Gastroesophageal sphincter (tissue), 4 donors: ENCODE measurements at places on chromosomes 16 and 17.
A peak's percentile ranks its signal among the peaks of the same experiment; 100 is the strongest.

DNA sequence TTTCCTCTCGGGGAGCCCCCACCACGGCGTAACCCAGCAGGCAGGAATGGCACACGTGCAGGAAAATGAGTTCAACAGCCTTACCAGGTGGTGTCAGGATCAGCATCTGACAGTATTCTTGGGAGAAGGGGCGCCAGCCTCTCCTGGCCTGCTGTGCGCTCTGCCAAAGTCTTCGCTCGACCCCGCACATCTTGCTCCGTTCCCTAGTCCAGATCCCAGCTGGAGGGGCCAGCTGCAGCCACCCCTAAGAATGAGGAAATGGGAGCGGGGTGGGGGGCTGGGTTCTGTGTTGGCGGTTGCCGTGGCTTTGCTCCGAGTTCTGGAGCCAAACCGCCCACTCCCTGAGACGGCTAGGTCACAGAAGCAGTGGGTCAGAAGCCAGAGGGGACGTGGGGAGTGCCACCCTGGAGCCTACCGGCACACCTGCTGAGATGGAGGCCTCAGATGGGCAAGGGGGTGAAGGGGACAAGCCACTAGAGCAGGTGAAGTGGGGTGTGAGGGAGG, at the start of gene CHCT1:
Gene CHCT1 (plus strand): TSS at position 328 of the 504 bp plus-strand sequence. CDS start 104 bp downstream, at position 432.
- no peak for ATAC-seq

- peak; percentile 48 for ATAC-seq
Measured at GRCh38 chr17:3985846-3986245, 21.6 kb upstream of the ATP2A3 start.

DNA sequence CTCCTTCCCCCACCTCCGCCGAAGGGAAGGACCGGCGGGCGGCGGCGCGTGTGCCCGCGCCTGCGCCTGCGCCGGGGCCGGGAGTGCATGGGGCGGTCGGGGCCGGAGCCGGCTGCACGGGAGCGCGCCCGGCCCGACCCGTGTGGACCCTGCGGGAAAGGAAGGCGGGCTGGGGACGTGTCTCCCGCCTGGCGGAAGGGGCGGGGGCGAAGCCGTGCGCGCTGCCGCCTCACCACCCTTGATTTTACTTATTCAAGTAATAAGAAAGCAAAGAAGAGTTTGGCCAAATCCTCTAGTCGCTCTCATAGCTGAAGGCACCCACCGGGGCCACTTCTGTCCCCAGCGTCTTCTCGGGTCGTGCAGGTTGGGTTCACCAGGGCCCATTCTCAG, 596 bp upstream of the PFN1 start:
- peak; percentile 87 for ATAC-seq

GRCh38 chr17:57406131-57406980, 150.0 kb downstream of the MSI2 start:
- no peak for ATAC-seq

DNA sequence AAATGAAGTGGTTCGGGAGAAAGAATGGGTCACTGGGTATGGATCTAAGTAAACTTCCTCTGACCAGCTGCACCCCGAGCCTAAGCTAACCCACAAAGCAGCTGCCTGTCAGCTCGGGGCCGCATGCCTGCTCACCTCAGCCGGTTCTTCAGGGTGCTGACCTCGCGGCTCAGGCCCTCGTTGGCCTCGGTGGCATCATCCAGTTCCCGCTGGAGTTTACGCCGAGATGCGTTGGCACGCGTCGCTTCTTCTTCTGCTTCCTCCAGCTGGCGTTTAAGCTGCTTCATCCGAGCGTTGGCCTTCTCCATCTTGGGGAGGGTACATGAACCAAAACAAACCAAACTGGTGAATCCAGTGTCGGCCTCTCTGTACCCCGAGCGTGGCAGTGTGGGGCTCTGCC, 41.1 kb downstream of the NDEL1 start:
- ATAC-seq = no peak

- ATAC-seq = no peak
Measured at GRCh38 chr16:49596648-49597291, 223.2 kb downstream of the C16orf78 start.

GRCh38 chr17:42286411-42287221, 1.7 kb upstream of the STAT5A start:
- ATAC-seq = no peak

DNA sequence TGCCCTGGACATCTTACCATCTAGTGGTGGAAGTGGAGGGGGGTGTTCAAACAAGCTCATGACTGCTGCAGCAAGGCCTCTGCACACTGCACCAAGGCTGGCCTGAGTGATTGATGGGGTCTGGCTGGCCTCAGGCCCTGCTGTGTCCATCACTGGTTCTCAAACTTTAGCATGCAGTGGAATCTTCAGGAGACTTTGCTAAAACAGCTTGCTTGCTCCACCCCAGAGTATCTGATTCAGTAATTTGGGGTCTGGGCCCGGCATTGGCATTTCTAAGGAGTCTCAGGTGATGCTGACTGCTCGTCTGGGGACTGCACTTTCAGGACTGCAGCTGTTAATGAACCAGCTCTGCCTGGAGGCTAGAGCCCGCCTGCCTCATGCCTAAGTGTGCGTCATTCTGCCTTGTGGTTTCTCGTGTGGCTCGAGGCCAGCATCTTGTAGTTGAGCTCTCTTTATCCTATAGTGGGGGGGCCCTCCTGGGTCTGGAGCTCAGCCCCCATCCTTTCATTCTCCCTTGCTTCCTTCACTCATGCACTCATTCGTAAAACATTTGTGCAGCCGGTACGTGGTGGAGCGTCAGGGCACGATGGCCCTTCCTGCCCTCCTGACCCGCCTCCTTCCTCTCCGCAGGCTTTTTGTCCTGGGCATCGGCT, 4.1 kb downstream of the MGAT5B start:
- ATAC-seq = no peak

DNA sequence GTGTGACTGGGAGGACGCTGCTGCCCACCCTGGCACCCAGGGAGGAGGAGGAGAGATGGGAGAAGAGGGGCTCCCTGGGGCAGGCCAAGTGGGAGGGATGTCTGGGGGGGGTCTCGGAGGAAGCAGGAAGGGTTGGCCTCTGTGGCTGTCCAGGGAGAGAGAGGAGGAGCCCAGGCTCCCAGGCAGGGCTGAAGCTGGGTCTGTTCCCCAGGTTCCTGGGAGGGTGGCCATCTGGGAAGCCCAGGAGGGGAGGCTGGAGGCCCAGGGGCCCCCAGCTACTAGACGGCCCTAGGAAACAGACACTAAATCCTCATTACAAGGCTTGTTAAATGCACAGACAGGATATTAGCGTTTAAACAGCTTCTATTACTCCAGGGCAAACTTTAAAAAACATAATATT, 139.8 kb downstream of the ENGASE start:
- ATAC-seq = no peak

- ATAC-seq = no peak
Measured at GRCh38 chr16:87410530-87410929, 18.4 kb downstream of the MAP1LC3B start.

DNA sequence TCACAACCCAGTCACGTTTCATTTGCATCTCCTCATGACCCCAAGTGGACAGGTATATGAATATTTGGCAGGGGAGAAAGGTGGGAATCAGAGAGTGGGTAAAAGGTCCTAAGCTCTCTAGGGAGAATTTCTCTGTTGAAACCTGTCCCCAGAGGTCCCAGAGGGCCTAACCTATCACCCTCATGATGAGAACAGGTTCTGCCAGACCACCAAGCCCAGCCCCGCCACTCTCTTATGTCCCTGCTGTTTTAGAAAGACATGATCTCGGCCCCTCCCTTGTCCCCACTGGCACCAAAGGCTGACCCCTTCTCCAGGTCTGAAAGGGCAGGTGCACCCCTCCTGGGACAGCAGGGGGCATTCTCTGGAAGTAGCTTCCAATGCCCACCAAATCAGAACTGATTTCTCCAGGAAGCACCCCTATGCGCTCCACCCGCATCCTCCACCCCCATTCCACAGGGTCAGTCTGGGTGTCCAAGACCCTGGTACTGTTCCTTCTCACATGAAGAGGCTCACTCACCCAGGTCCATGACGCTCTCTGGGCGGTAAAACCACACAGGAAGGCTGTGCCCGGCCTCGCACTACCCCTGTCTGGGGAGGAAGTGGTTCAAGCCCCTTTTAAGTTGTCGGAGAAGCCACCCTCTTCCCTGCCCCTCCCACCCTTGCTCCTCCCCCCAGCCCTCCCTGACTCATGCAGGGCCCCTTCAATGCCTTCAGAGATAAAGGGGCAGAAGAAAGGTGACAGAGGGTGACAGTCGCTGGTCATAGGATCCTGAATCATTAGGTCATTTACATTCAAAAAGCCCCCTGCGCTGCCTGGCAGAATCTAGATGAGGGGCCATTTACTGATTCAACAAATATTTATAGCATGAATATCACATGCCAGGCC, at the start of gene CCR7:
Gene CCR7 (minus strand): TSS at position 590 of the 886 bp plus-strand sequence. CDS start 63 bp downstream, at position 527.
- no peak for ATAC-seq

- ATAC-seq = no peak
Measured at GRCh38 chr16:1481906-1482835, 6.6 kb downstream of the PTX4 start.

DNA sequence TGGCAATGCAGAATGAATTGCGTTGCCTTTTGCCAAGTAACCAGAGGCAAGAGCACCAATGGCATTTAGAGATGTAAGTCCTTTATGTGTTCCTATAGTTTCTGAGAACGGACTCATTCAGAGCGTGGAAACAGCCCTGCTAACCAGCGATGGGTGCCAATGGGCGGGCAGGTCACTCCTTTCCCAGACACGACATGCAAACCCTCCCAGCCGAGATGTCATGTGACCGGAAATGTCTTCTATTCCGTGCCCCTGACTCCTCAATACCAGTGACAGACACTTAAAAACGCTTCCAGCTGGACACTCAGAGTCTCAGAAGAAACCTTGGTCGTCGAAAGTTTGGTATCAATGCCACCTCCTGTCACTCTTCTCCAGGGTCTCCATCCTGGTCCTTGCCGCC, 3.2 kb downstream of the FBF1 start:
- ATAC-seq = no peak

- ATAC-seq = no peak
Measured at GRCh38 chr16:51888016-51888415, 658.9 kb downstream of the TOX3 start.

- no peak for ATAC-seq
Measured at GRCh38 chr16:1775846-1776671, 3.1 kb upstream of the MRPS34 start.

- no peak for ATAC-seq
Measured at GRCh38 chr17:50207315-50207714, 5.9 kb upstream of the COL1A1 start.

DNA sequence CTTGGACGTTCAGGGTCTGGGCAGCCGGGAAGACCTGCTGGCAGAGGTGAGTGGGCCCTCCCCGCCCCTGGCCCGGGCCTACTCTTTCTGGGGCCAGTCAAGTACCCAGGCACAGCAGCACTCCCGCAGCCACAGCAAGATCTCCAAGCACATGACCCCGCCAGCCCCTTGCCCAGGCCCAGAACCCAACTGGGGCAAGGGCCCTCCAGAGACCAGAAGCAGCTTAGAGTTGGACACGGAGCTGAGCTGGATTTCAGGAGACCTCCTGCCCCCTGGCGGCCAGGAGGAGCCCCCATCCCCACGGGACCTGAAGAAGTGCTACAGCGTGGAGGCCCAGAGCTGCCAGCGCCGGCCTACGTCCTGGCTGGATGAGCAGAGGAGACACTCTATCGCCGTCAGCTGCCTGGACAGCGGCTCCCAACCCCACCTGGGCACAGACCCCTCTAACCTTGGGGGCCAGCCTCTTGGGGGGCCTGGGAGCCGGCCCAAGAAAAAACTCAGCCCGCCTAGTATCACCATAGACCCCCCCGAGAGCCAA, 8.6 kb upstream of the ABCC3 start:
- peak; percentile 77 for ATAC-seq

- ATAC-seq = no peak
Measured at GRCh38 chr17:48756830-48757251, 28.3 kb upstream of the HOXB13 start.
